Umbilical cord (tissue), 2 donors: ENCODE measurements at places on chromosomes 4 and X.

GRCh38 chrX:103918050-103918449 lies 44.4 kb upstream of the TMSB15B start:
- peak; percentile 57 for DNase-seq

GRCh38 chr4:176034499-176034898 lies 31.1 kb upstream of the WDR17 start:
- DNase-seq, result peak; percentile 52

DNA sequence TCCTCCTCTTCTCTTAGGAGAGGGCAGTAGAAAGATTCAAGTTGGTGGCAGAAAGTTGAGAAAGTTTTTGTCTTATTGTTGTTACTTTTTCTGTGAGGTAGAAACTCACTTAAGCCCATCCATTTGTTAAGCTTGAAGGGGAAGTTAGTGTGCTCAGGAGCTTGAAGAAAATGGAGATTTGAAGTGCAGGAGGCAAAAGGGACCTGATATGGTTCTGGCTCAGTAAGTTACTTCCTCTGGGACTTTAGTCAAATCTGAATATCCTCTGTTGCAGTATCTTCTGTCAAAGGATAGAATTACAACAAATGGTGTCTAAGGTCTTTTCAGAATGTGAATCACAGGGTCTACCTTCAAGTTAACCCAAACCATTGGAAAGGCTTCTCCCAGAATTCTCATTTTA lies 46.2 kb downstream of the CXCL13 start:
- no peak for DNase-seq

GRCh38 chr4:127268367-127268766 lies 364.4 kb upstream of the INTU start:
- no peak for DNase-seq

GRCh38 chr4:76886848-76887441 lies 11.0 kb downstream of the SOWAHB start:
- DNase-seq, result no peak

DNA sequence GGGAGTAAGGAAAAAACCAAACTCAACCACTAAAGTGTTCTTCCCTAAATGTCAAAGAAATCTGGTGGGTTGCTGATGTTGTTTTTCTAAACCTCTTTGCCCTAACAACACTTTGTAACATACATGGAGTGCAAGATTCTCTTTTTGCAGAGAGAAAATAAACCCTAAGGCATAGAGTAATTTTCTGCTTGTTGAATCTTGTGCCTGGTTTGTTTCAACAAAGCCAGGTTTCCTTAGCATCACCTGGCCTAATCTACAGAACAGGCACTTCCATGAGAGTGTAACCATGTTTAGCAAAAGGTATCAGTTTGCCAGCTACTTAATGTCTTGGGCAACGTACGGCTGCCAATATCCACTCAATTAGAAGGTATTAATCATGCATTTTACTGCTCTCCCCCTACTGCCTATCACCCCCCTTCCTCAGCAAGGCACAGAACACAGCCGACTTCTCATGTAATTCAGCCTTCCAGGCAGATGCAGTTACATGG lies 219.2 kb downstream of the MAML3 start:
- DNase-seq, result peak; percentile 58

- DNase-seq, result no peak
These were observed 158.7 kb downstream of the ZNF674 start for GRCh38 chrX:46386511-46386910.

DNA sequence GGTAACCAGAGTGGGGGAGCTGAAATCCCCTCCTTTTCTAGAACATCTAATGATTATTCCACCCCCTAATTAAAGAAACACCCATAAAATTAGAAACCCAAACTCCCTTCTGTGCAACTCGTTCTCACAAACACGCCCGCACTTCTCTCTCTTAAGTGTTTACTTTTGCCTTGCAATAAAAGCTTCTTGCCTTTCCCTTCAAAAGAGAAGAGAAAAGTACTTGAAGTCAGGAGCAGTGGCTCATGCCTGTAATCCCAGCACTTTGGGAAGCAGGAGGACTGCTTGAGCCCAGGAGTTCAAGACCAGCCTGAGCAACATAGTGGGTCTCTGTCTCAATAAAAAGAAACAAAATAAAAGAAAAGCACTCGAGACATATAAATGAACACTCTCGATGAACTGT lies 3.6 kb upstream of the GPR173 start:
- no peak for DNase-seq

DNA sequence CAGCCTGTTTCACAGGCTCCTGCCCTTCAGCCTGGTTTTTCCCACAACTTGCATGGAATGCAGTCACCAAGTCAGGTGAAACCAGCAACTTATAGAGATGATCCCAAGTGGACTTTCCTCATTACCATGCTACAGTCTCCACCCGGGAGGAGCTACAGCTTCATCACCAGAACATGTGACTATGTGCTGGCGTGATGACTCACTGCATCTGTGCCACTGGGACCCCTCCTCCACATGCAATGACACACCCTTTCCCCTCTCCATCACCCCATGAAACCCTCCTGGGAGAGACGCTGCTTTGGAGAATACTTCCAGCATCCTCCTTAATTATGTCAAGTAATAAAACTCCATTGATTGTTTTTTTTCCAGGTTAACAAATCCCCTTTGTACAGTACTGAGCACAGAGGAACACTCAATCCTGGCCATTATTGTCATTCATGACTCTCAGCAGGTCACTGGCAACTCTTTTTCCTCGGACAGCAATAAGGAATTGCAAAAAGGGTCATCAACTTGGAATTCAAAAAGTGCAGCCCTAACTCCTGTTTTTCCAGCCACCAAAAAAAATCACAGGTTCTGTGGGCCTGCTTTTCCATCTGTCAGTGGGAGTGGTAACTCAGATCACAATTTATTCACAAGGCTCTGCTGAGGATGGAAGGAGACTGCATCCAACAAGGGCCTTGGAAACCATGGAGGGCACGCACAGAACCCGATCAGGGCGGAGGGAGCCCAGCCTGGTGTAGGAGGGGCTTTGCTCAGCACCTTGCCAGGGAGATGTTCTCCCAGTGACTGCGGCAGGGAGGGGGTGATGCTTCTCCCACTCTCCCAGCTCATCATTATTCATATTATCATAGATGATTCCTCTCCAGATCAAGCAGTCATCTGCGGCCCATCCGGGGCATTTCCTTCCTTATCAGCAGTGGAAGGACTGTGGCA lies 17.4 kb downstream of the QDPR start:
- no peak for DNase-seq

DNA sequence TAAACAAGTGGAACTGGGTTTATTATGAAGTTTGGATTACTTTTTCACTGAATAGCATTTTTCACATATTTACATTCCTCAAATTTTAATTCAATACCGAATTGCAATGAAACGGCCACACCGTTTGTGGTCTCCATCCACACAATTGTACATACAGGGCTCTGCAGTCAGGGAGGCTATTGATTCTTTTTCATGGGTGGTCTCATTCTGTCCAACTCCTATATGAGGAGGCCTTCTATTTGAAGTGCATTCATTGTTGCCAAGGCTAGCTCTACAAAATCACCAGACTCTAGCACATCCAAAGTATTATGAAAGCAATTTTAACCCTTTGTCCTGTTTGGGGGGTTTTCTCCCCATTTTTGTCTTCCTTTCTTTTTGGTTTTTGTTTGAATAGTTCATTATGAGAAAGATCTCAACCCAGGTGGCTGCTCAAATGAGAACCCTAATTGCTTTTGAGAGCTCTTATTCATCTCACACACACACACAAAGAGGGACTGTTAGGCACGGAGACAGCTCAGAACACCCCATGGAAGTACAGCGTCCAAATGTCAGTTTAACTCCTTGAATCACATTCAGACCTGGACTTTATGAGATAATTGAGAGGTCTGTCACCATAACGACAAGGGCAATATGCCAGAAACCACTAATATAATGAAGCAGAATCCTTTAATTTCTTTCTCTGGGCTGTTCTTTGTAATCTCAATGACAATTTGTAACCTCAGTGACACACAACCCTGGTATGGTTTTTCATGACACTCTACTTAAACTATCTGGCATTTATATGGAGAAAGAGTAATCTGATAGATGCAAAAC lies 79.4 kb downstream of the NLGN4X start:
- DNase-seq, result no peak

DNA sequence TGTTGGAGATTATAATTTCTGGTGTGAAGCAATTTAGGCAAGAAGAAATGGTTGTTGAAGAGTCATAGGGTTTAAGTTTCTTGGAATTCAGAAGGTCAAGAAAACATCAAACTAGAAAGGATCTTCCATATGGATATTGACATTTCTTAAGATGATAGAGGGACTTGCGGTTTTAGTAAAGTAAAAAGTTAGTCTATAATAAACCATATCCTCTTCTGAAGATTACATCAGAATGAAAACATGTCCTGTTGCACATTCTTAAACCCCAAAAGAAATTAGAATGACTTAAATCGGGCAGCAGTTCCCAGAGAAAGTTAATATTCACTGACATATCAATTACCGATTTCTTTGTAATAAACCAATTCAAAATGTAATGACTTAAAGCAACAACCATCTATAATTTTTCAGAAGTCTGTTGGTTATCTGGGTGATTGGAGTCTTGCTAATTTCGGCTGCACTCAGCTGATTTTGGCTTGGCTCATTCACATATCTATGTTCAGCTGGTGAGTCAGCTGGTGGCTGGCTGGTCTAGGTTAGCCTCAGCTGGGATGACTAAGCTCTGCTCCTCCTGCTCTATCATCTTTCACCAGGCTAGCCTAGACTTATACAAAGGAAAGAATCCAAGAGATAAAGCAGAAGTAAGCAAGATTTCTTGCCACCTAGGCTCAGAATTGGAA lies 24.4 kb upstream of the DYNLT3 start:
- peak; percentile 23 for DNase-seq

GRCh38 chr4:101857176-101857575 lies 66.6 kb downstream of the BANK1 start:
- no peak for DNase-seq

DNA sequence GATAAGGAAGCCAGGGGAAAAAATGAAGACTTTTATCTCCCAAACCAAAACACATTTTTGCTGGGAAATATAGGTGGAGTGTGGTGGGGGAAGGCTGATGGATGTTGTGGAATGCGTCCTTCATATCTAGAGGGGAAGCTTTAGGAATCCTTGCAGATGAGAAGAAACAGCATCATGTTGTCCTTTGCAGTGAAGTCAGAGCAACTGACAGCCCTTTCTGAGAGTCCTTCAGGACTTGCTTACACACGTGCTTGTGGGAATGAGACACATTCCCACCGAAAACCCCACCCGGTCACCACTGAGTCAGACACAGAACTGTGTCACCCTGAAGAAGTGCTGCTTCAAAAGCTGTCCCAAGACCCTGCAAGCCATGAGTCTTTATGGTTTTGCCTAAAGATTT lies 81.5 kb downstream of the SHROOM2 start:
- no peak for DNase-seq

DNA sequence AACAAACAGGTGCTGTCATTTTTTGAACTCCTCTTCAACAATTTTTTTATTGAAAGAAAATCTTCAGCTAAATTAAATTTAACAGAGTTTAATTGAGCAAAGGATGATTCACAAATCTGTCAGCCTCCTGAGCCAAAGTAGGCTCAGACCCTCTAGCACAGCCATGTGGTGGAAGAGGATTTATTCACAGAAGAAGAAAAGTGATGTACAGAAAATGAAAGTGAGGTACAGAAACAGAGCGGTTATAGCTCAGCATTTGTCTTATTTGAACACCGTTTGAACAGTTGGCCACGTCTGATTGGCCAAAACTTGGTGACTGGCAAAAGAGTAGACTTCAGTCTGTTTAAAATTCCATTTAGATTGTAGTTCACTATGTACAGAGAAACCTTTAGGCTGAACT lies 217.3 kb downstream of the SPANXN1 start:
- no peak for DNase-seq

GRCh38 chr4:187128976-187129375 lies 405.3 kb upstream of the FAT1 start:
- peak; percentile 56 for DNase-seq

DNA sequence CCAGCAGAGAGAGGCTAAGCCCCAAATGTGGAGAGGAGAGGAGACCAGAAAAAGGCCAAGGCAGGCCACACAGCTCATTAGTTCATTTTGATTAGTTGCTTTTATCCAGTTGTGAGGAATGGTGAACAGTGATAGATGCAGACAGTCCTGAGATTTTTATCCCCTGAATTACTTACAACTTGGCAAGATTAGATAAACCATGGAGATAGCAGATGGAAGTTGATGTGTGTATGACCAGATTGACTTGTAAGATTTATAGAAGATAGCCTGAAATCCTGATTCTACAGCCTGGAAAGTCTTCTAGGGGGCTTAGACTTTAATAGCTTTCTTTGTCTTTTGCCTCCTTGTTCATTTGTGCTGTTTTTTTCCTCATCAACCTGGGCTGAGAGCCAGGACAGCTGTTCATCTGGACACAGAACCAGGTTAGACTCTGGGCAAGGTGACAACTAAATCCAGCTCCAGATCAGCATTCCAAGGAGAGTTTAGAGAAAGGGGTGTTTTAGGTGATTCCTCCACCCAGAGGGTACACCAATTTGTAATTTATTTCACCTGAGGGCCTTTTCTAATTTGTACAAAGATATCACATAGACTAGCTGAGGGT lies 215.5 kb downstream of the SPATA18 start:
- no peak for DNase-seq

- DNase-seq, result no peak
These were observed 78.1 kb downstream of the ARSF start for GRCh38 chrX:3119376-3119775.

GRCh38 chr4:100345585-100345984 lies 155.3 kb upstream of the DDIT4L start:
- no peak for DNase-seq

GRCh38 chr4:137198791-137199190 lies 333.5 kb downstream of the PCDH18 start:
- DNase-seq, result no peak

DNA sequence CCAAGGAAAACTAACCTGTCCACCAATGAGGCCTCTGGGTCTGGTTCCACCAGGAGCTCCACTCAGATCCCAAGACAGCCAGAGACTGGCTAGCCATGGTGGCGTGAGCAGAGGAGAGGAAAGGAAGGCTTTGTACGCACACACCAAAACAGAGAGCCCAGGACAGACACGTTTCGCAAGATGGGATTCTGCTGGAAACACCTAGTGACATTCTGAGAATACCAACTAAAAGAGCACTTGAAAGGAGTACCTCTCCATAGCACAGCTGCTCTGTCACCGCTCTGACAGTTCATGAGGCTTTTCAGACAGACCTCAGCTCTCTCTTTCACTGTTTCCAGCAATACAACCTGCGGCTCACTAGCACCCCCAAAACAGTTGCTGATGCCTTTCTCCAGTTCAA lies 105.0 kb downstream of the SH3KBP1 start:
- DNase-seq, result no peak

GRCh38 chrX:134622813-134623185 lies 35.5 kb downstream of the PLAC1 start:
- no peak for DNase-seq

GRCh38 chr4:146273204-146273901 lies 59.0 kb downstream of the REELD1 start:
- DNase-seq, result no peak

- peak; percentile 71 for DNase-seq
These were observed 521.4 kb downstream of the RPA4 start for GRCh38 chrX:97405031-97405660.

GRCh38 chr4:139972305-139972704 lies 181.7 kb downstream of the MAML3 start:
- DNase-seq, result no peak

DNA sequence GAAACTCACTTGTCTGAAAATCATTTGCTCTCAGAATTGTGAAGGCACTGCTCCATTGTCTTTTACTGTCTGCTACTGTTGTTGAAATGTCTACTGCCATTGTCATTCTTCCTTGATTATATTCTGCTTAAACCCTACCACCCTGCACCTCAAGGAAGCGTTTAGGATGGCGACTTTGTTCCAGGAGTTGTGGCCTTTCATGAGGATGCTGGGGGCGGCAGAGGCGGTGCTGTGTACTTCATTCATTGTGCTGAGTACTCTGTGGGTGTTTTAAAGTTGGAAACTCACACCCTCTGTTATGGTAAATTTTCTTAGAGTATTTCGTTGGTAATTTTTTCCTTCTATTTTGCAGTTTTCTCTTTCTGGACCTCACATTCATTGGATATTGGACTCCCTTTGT lies 258.9 kb downstream of the TENM3 start:
- no peak for DNase-seq
